ENCODE measurements at places on chromosomes 13 and 19.

DNA sequence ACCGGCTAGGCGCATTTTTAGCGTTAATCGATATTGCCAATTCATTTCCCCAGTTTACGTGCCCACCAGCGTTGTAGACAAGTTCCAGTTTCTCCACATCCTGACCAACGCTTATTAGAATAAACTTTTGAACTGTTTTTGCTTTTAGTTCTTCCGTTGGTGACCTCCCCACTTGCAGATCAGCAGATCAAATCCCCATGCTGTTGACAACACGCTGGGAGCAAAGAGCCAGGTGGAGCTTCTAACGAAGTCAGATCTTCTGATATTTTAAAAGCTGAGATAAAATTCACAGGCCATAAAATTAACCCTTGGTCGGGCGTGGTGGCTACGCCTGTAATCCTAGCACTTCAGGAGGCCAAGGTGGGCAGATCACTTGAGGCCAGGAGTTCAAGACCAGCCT lies 21.2 kb downstream of the RCN3 start:
- DNase-seq = no peak

GRCh38 chr13:27621116-27621365 lies 651 bp upstream of the POLR1D start:
- DNase-seq = peak; percentile 7

DNA sequence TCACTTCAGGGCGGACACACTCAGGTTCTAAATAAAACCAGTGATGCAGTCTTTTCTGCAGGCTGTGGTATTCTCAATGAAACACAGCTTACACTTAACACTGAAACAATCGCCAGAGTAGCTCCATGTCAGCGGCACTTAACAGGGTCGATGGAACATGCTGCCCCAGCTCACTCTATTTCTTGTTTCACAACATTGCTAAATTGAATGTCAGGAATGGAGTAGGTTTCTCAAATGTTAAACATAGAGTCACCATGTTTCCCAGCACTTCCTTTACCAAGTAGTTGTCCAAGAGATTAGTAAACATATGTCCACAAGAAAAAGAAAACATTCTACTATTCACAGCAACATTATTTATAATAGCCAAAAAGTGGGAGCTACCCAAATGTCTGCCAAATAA lies 306.9 kb downstream of the SLITRK6 start:
- no peak for DNase-seq

DNA sequence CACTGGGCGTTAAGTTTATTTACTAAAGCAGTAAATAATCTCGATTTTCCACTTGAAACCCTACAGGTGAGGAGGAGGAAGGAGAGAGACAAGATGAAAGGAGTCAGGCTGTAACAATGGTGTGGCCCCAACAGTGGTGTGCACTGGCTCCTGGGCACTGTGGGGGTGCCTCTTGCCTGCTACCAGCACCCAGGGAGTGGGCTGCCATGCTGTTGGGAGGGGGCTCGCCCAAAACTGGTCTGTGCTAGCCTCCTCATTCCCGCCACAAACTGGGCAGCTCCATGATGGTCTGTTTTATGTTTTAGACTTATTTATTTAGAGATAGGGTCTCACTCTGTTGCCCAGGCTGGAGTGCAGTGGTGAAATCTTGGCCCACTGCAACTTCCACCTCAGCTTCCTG lies 49.8 kb upstream of the SLC7A9 start:
- DNase-seq = no peak

DNA sequence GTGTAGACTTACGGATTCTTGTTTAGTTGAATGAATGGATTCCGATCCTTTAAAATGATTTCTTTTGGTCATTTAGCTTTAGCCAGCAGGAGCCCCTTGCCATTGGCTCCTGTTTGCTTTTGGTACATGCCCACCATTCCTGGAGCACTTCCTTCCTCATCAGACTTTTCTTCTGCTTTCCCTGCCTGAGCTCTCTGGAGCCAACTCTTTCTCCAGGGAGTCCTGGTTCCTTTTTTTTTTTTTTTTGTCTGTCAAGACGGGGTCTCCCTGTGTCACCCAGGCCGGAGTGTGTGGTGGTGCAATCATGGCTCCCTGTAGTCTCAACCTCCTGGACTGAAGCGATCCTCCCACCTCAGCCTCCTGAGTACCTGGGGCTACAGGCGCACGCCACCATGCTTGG lies 37.8 kb downstream of the SMARCA4 start:
- no peak for DNase-seq

- DNase-seq = no peak
These were observed 62.8 kb upstream of the STARD13 start for GRCh38 chr13:33348366-33348765.

- DNase-seq = no peak
These were observed 21.4 kb upstream of the TCF3 start for GRCh38 chr19:1673645-1674292.

- no peak for DNase-seq
These were observed 22.9 kb upstream of the ZNF507 start for GRCh38 chr19:32322541-32322940.

DNA sequence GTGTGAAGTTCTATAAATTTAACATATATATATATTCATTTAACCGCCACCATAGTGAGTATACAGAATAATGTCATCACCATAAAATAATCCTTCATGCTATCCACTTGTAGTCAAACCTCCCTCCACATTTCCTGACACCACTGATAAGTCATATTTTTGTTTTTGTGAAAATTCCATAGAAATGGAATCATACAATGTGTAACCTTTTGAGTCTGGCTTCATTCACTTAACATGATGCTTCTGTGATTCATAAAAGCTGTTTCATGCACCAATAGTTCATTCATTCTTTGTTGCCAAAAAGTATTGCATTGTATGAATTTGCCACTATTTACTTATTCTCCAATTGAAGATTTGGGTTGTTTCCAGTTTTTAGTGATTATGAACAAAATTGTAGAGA lies 497.5 kb upstream of the PCDH20 start:
- DNase-seq = no peak

GRCh38 chr13:111906306-111906705 lies 160.6 kb upstream of the SOX1 start:
- no peak for DNase-seq

- no peak for DNase-seq
These were observed 4.7 kb upstream of the GPR183 start for GRCh38 chr13:99311748-99312492.

- no peak for DNase-seq
These were observed 6.5 kb upstream of the DOCK6 start for GRCh38 chr19:11268783-11269267.

DNA sequence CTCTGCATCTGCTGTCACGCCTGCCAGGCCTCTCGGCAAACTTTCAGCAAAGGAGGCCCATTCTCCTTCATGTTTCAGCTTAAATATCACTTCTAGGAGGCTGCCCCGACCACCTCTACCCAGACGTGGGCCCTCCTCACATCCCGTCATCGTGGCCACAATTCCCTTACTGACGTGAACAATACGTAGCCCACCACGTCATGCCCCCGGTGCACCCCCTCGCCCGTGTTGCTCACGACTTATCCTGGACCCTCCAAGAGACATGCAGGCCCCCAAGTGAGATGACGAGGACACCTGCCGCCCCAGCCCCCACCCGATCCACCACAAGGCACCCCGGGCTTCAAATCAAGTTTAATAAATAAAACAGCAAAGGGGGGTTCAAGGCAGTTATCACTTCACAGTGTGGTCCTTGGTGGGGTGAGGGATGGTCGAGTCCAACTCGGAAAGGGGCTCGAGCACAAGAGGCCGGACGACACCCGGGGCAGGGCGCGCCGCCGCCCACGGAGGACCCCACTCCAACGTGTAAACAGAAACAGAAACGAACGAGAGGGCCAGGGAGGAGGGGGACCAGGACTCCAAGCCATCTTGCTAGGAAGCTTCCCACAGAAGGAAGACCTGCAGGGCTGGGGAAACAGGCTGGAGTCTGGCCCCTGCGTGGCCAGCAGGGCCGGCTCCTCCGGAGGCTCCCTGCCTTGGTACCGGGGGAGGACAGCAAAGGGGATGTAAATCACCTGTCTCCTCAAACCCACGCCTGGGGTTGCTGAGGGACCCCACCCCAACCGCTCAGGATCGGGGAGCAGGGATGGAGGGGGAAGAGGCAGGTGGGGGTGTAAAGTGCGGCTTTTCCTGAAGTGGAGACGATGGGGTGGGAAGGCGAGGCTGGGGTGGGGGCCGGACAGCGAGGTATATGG lies 14.3 kb upstream of the PLPP2 start:
- DNase-seq = no peak

GRCh38 chr19:33715462-33715861 lies 81.2 kb upstream of the KCTD15 start:
- DNase-seq = no peak

GRCh38 chr13:45046445-45046844 lies 57.1 kb downstream of the GPALPP1 start:
- no peak for DNase-seq

GRCh38 chr13:34391076-34391475 lies 551.0 kb upstream of the NBEA start:
- no peak for DNase-seq

DNA sequence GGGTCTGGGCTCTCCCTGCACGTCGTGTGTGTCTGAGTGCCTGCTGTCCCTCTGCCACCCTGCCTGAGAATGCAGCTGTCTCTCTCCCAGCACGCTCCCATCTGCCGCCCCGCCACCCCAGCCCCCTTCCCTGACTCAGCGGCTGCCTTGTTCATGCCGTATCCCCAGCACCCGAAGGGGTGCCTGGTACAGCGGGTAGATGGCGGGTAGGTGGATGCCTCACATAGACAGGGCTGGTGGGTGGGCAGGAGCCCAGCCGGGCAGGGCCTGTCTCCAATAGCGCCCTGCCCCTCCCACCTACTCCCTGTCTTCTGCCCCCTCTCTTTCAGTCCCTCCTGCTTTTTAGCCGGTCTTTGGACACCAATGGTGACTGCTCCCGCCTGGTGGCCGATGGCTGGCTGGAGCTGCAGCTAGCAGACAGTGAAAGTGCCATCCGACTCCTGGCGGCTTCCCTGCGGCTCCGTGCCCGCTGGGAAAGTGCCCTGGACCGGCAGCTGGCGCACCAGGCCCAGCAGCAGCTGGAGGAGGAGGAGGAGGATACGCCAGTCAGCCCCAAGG lies 30.3 kb downstream of the DHX34 start:
- no peak for DNase-seq

DNA sequence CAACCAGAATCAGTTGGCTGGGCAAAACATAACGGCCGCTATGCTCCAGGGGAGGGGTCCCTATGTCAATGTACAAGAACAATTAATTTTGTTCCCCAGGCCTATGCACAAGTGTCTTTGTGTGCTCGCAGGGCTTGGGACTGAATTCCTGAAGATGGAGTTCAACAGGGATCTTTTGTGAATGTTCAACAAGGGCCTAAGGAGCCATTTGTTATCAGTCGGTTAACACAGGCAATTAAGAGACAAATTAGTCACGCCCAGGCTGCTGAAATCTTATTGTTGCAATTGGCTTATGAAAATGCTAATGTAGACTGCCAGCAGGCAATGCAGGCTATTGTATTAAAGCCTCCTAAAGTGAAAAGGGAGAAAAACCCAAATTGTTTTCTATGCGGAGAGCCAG lies 117.5 kb downstream of the ZNF429 start:
- no peak for DNase-seq

DNA sequence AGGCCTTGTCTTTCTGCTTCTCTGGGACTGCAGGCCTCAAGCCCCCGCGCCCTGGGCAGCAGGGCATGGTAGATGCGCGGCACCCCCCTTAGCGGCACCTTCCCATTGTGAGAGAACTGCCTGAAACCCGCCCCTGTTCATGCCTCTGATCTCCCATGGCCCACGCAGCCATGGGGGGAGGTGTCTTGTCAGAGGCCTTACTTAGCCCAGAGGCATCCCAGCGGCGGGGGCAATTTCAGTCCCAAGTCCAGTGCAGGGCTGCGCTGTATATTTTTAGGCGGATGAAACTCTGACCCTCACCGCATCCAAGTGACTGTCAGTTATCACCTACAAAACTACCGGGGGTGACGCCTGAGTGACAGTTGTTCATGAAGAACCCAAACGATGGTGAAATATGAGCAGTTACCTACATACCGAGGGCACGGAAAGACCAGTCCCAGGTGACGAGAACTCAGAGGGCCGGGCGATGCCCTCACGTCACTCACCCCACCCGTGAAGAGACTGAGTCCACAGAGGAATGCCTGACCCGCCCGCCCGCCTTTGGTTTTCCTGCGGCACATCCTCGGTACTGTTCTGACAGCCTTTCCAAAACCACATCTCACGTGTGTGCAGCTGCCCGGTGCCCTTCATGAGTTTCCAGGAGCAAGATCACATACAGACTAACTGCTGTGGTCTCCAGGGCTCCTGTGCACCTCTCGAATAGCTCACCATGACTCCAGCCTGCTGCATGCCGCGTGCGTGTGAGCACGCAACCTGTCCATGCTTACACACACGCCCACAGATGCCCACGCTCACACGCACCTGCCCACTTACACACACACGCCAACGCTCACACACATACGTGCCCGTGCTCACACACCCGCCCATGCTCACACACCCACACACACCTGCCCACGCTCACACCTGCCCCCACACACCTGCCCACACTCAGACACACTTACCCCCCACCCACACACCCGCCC lies 14.4 kb downstream of the IL17D start:
- DNase-seq = no peak

DNA sequence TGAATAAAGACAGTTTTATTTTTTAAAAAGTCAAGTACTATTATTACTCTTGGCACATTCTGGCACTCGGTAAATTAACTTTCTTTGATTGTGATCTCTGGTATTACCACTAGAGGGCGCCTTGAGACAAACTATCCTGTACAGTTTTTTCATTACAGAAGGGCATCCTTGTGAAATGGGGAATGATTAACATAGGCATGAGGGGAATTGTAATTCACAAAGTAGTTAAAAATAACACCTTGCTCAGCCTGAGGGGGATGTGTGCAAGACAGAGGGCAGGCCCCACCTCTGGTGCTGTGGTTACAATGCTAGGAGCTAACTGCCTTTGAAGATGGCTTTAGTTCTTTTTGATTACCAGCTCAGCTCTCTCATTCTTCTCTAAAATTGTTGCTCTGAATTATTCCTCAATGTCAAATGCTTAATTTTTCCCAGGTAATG lies 24.2 kb upstream of the C1QTNF9B start:
- no peak for DNase-seq

DNA sequence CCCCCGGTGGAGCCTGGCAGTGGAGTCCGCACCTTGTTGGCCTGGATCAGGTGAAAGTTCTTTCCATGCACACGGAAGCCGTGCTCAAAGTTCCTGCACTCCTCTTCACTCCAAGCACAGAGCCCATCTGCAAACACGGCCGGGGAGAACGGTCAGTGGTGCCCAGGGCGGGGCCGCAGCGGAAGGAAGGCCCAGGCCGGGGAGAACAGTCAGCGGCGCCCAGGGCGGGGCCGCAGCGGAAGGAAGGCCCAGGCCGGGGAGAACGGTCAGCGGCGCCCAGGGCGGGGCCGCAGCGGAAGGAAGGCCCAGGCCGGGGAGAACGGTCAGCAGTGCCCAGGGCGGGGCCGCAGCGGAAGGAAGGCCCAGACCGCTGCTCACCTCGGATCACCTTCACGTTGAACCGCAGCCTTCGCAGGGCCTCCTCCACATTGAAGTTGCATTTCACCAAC lies 20.6 kb upstream of the PLPP2 start:
- no peak for DNase-seq

DNA sequence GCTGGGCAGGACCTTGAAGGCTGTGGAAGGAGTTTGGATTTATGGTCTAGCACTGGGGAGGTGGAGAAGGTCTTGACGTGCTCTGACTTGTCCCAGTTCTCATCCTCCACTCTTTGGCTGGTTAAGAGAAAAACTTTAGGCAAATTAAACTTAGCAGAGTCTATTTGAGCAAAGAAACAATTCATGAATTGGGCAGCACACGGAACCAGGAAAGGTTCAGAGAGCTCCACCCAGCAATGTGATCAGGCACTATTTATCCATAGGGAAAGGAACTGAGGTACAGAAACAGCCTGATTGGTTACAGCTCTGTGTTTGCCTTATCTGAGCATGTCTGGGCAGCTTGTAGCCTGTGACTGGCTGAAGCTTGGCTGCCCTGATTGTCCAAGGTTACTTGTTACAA lies 45.4 kb upstream of the CYP2B6 start:
- no peak for DNase-seq

Data from activated T-cell treated with anti-CD3 and anti-CD28 coated beads for 24 hours (primary cell).